ENCODE measurements at places on chromosomes 5 and 9. TPM values are rescaled to one million over a fixed set of nuclear protein-coding genes. Genes with fewer than 3 reads are reported as not detected.
A peak's percentile ranks its signal among the peaks of the same experiment; 100 is the strongest.

GRCh38 chr5:171858303-171858702 lies 72.7 kb downstream of the SMIM23 start:
- no peaks in the 10 kb centered on the region for H3K27me3 ChIP-seq
- H3K4me1 ChIP-seq = peaks cover 15% of the 10 kb centered on the region
- peak overlapping the region; percentile 18 for H3K4me3 ChIP-seq
- peaks cover 14% of the 10 kb centered on the region for H3K36me3 ChIP-seq
- peak overlapping the region; percentile 61 for H3K27ac ChIP-seq

DNA sequence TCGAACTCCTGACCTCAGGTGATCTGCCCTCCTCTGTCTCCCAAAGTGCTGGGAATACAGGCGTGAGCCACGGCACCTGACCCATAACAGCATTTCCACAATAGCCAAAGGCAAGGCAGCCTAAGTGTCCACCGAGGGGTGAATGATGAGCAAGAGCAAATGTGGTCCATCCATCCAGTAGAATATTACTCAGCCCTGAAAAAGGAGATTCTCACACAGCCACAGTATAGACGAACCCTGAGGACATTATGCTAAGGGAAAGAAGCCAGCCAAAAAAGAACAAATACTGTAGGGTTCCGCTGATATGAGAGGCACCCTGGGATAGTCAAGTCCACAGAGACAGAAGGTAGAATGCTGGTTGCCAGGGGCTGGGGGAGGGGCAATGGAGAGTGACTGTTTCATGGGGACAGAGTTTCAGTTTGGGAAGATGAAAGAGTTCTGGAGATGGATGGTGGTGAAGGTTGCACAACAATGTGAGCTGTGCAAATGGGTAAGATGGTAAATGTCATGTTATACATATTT lies 7.0 kb downstream of the LAMC3 start:
- DNase-seq = no peak
- H3K27me3 ChIP-seq = peaks cover 50% of the 10 kb centered on the region
- no peak overlapping the region for H3K27ac ChIP-seq
- peaks cover 27% of the 10 kb centered on the region for H3K4me1 ChIP-seq
- H3K36me3 ChIP-seq = no peaks in the 10 kb centered on the region

DNA sequence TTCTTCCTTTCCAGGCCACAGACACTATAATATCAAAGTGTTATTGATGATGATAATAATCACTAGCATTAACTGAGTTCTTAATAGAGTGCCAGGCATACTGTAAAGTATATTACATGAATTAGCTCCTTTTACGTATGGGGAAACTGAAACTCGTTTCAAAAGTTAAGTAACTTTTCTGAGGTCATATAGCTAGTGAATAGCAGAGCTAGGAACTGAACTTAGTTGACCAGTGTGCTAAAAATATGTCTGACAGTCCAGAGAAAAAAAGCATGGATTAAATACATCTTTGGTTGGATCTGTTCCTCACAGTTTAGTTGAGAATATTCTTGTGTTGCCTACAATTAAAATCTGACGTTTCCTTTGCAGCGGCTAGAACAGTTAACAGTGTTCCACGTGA lies 18.4 kb upstream of the CATSPER3 start:
- H3K4me1 ChIP-seq = peaks cover 5% of the 10 kb centered on the region
- peaks cover 3% of the 10 kb centered on the region for H3K36me3 ChIP-seq
- H3K27ac ChIP-seq = no peak overlapping the region
- H3K4me3 ChIP-seq = no peak overlapping the region

The PTGDS gene
- 1.7 TPM for total RNA-seq

The PLEKHG4B gene
- total RNA-seq = 46.6 TPM

The HBEGF gene
- total RNA-seq = 4.7 TPM

The AGPAT2 gene
- 47.8 TPM for total RNA-seq

Data from type B pancreatic cell (in vitro differentiated cells).